ENCODE measurements at places on chromosomes 4 and X.

- no peak for DNase-seq
These were observed 28.8 kb downstream of the NKX6-1 start for GRCh38 chr4:84470204-84470785.

DNA sequence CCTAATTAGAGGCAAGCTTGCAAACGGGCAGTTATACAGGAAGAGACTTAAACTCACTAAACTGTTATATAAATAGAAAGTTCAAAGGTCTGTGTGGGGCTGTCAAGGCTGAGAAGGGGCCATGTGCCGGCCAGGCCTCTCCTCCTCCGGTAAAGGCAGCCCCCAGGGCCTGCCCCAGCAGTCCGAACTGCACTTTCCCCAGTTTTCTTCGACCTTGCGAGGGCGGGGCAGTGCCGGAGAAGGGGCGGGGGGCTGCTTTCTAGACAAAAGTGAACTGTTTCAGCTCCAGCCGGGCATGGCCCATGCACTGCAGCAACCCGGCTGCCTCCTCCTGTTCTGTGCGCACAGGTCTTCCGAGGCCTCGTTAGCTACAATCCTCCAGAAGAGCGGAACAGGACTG, 4.1 kb downstream of the AFF2 start:
- DNase-seq, result no peak

GRCh38 chr4:128751354-128751753, 58.1 kb upstream of the JADE1 start:
- DNase-seq, result no peak

DNA sequence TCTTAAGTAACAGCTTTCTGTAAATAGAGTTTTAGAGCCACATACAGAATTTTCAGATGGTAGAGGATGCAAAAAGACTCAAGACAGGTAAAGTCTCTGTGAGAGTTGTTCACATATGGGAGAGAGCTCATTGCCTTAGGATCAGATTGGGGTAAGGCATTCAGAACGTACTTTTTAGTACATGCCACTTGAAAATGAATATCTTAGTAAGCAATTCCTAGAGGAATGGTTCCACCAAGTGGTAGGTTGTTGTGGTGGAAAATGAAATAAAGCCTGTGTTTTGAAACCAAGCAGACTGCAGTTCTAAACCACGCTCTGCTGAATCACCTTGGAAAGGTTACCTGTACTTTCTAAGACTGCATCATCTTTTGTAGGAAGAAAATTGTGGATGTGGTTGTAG, 547.0 kb upstream of the LCORL start:
- no peak for DNase-seq

- DNase-seq, result no peak
These were observed 125.8 kb downstream of the FHDC1 start for GRCh38 chr4:153061971-153062370.

DNA sequence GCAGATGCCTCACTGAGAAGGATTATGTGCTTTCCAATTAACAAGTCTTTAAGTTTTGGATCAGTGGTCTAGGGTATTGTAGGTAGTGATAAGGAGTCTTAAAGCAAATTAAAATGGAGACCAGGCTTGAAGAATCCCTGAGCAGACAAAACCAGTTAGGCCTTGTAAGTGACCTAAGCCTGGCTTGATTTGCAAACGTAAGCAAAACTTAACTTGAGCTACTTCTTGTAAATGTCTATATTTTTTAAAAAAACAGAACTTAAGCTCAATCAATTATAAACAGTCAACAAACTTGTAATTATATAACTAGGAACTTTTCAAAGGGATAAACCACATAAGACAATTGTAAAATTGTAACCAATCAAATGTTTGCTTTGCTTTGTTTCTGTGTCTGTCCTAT, 72.7 kb upstream of the NALF2 start:
- no peak for DNase-seq

- DNase-seq, result no peak
These were observed 3.6 kb downstream of the MID1IP1 start for GRCh38 chrX:38804682-38805431.

GRCh38 chr4:82560853-82561785, 669 bp downstream of the TMEM150C start:
- no peak for DNase-seq

GRCh38 chrX:47562615-47563243, 1.7 kb downstream of the ARAF start:
- no peak for DNase-seq

GRCh38 chr4:83012200-83012686, 1.6 kb upstream of the LIN54 start:
- peak; percentile 17 for DNase-seq

DNA sequence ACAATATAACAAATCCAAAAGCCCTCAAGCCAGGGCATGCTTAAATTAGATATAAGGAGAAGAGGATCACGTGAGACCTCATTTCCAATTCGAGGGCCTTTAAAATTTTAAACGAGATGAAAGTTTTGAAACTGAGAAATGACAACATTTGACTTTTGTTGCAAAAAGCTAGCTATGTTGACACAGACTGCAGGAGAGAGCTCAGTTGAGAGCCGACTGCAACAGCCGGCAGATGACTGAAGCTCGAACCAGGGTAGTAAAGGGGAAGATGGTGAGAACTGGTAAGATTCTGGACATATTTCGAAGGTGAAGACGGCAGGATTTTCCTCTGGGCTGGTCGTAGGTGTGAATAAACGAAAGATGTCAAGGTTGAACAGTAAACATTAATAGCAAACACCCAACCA, 773 bp downstream of the PRMT9 start:
- peak; percentile 18 for DNase-seq

DNA sequence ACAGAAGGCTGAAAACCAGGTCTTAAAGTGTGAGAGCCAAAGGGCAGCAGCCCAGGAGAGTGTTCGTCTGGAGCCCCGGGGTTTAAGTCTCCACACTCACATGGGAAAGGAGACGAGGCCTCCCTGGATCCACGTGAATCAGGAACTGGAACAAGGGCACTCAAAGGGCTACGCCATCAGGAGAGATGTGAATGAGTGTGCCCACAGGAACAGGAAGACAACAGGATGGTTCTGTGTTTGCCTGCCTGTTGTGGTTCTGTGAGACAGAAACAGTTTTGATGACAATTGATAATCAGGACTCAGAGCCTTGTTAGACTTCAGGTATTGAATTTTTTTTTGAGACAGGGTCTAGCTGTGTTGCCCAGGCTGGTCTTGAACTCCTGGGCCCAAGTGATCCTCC, 4.9 kb upstream of the CTBP1 start:
- no peak for DNase-seq

DNA sequence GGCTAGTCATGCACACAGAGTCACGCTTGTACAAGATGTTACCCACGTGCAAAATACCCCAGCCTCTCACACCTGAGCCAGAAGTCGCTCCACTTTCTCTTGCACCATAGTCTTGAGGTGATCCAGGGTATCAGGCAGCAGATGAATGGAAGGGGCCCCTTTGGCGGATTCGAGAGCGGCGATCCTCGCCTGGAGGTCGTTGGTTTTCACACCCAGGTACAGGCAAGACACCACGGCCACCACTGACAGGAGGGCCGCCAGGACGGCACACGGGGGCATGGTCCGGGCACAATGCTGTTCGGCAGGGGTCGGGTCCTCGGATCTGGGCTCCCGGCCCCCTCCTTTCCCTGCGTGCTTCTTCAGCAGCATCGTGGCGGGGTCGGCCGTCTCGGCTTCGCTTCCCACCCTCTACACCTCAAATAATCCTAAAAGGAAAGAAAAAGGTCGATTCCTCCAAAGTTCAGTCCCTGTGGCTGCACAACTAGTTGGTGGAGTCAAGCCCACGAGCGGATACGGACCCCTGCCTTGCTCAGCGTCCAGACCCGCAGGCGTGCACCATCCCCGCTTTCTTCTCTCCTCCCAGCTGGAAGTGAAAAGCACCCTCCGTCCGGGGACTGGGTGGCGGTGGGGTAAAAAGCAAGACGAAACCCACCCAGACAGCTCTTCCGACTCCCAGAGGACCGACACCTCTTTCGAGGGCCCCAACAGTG, 652 bp downstream of the COL25A1 start:
- no peak for DNase-seq

GRCh38 chr4:176014583-176015108, 51.0 kb upstream of the WDR17 start:
- DNase-seq, result no peak

GRCh38 chr4:108433832-108434231, 186.5 kb upstream of the RPL34 start:
- no peak for DNase-seq

- no peak for DNase-seq
These were observed 40.3 kb downstream of the ZCCHC13 start for GRCh38 chrX:74344280-74344622.

DNA sequence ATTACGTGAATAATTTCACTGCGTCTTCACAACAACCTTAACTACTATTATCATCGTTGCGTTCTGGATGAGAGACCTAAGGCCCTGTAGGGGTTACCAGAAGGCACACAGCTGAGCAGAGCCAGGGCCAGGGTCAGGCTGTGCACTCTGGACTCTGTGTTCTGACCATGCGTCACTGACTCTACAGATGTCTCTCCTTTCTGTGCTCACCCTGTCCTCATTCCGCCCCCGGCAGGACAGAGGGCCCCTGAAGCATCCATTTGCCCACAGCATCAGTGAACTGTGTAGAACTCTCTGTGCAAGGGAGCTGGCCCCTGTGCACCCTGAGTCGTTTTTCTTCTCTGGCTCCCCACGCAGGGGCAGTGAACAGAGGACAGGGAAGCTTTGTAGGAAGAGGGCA, 21.3 kb downstream of the GPKOW start:
- DNase-seq, result no peak

DNA sequence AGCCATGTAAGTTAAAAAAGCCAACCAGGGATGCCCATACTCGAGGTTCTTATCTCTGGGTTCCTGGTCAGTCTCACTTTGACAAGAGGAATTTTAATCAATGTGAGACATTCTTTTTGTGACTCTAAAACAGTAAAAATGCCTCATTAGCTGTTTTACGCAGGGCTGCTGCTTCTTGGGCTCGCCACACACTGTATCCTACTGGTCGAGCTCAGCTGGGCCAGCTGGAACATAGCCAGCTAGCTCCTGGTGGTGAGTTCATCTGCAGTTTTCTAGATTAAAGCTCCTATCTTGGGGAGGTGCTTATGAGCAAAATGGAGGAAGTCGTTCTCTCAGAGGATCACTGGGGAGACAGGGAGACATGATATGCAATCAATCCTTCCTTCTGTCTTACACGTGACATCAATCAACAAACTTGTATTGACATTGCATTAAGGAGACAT, 55.9 kb upstream of the LEF1 start:
- no peak for DNase-seq

All from RWPE1 (cell line).